ENCODE measurements at places on chromosomes 2 and 18. TPM values are rescaled to one million over a fixed set of nuclear protein-coding genes. Genes with fewer than 3 reads are reported as not detected.

The CNDP1 gene
- total RNA-seq: not detected

GRCh38 chr2:237139123-237139675 is 53.5 kb downstream of the COPS8 start:
- no peaks in the 10 kb centered on the region for H3K36me3 ChIP-seq
- no peaks in the 10 kb centered on the region for H3K4me1 ChIP-seq
- DNase-seq: no peak
- H3K4me3 ChIP-seq: no peak overlapping the region
- H3K27ac ChIP-seq: no peak overlapping the region
- H3K27me3 ChIP-seq: no peaks in the 10 kb centered on the region

- H3K4me1 ChIP-seq: peaks cover 4% of the 10 kb centered on the region
- DNase-seq: no peak
- H3K27ac ChIP-seq: no peak overlapping the region
- no peaks in the 10 kb centered on the region for H3K36me3 ChIP-seq
- no peak overlapping the region for H3K4me3 ChIP-seq
These were observed 3.9 kb downstream of the C2orf72 start for GRCh38 chr2:231041061-231041689.

GRCh38 chr2:81767187-81767912 is 1462.8 kb upstream of the LRRTM1 start:
- no peaks in the 10 kb centered on the region for H3K36me3 ChIP-seq
- no peaks in the 10 kb centered on the region for H3K4me1 ChIP-seq
- H3K4me3 ChIP-seq: no peak overlapping the region
- H3K27ac ChIP-seq: no peak overlapping the region

The KIF1A gene
- total RNA-seq: 0.47 TPM

The DSEL gene
- not detected for total RNA-seq

DNA sequence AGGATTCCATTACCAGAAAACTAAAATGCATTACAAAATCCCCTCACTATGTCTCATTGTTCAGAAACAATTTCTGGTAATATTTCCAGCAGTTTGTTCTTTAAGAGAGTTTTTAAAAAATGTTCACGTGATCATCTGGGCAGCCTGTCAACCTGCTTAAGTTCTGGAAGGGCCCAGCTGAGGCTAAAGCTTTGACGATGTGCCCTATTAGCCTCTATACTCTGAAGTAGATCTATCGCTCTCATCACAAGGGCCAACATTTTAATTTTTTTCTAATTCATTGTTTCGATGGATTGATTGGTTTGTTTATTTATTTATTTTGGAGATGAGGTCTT is 205.8 kb downstream of the PRKCE start:
- H3K27me3 ChIP-seq: no peaks in the 10 kb centered on the region
- DNase-seq: no peak
- peaks cover 36% of the 10 kb centered on the region for H3K4me1 ChIP-seq
- peaks cover 3% of the 10 kb centered on the region for H3K36me3 ChIP-seq

- no peak for DNase-seq
- H3K4me3 ChIP-seq: no peak overlapping the region
- no peaks in the 10 kb centered on the region for H3K4me1 ChIP-seq
- H3K36me3 ChIP-seq: no peaks in the 10 kb centered on the region
These were observed 346.6 kb upstream of the KCNH7 start for GRCh38 chr2:163185160-163185559.

DNA sequence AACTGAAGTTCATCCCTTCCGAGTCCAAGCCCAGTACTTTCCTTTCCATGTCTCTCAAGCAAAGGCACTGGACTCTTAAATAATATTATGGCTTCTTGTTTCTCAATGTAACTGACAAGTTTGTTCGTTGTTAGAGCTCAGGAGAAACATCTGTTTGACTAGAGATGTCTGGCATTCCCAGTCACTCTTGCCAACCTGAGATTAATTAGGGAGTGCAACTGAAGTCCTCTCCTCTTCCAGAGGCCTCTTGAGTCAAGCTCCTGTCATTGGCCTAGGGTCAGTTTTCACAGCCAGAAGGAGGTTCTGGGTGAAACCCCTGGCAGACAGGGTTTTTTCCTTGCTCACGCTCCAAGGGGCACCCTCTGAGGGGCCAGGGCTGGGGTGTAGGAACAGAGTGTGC is 196.1 kb downstream of the AGPS start:
- no peaks in the 10 kb centered on the region for H3K36me3 ChIP-seq
- no peak overlapping the region for H3K4me3 ChIP-seq
- H3K4me1 ChIP-seq: peaks cover 3% of the 10 kb centered on the region
- DNase-seq: no peak

DNA sequence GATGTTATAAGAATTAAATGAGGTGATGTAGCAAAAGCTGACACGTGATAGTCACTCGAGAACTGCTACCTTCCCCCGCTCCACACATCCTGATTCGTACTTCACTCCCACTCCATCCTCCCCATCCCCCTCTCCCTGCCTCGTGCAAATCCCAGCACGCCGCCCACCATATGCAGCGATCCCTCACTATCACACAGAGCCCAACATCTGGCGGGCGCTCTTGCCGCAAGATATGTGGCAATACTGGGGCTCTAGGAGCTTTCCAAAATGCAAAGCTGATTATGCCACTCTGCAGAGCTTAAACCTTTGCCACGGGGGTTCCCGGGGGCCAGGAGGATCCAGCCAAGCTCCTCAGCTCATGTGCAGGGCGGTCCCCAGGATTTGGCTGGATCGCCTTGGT is 37.4 kb downstream of the DNMT3A start:
- peak overlapping the region; percentile 41 for H3K27ac ChIP-seq
- DNase-seq: no peak

GRCh38 chr18:47754311-47755101 is 176.0 kb downstream of the SMAD2 start:
- no peak overlapping the region for H3K27ac ChIP-seq
- no peak overlapping the region for H3K4me3 ChIP-seq
- peak; percentile 88 for DNase-seq
- no peaks in the 10 kb centered on the region for H3K36me3 ChIP-seq

The ATP6V1B1 gene
- total RNA-seq: not detected

DNA sequence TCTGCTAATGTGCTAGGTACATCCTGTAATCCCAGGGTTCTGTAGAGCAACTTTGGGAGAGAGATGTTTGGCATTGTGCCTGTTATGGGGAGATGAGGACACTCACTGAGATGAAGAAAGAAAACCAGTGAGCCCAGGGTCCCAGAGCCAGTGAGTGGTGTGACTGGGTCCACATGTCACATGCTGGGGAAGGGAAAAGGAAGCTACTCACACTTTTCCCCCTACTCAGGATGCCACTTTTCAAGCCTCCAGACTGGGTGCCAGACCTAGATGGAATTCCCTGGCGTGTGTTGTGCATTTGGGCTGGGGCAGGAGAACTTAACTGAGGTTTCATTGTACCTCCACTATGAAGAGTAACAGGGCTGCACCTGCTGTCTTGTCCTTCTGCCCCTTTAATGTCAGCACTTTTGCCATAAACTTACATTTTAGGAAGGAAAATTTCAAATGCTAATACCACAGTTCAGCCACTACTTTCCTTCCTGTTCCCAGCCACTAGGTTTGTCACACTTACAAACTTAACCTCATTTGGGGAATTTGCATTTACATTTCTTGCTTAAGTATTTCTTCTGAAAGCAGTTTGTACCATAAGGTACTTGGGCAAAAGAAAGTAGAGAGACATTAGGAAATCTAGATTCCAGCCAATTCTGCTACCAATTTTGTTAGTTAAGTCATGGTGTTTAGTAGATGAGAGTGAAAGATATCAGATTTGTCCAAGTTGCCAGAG is 10.2 kb downstream of the INSIG2 start:
- no peaks in the 10 kb centered on the region for H3K27me3 ChIP-seq
- H3K4me1 ChIP-seq: peaks cover 31% of the 10 kb centered on the region
- no peak overlapping the region for H3K4me3 ChIP-seq

The CHRND gene
- total RNA-seq: not detected

GRCh38 chr2:127573771-127574170 is 38.3 kb downstream of the MYO7B start:
- no peak for DNase-seq
- H3K4me1 ChIP-seq: peaks cover 6% of the 10 kb centered on the region
- peaks cover 12% of the 10 kb centered on the region for H3K27me3 ChIP-seq
- no peak overlapping the region for H3K4me3 ChIP-seq
- H3K36me3 ChIP-seq: no peaks in the 10 kb centered on the region

The SERPINB13 gene
- total RNA-seq: not detected

The TXNDC2 gene
- not detected for total RNA-seq

The TTC39C gene
- total RNA-seq: 28.8 TPM

The ANKRD44 gene
- 130 TPM for total RNA-seq

GRCh38 chr2:75560768-75561565 is at the start of gene EVA1A:
Gene EVA1A, minus strand, starts transcription at chr2:75560939. Its CDS starts 42,799 bp downstream, at chr2:75518140.
- peak; percentile 58 for DNase-seq
- H3K27me3 ChIP-seq: peaks cover 45% of the 10 kb centered on the region
- H3K36me3 ChIP-seq: no peaks in the 10 kb centered on the region
- H3K4me1 ChIP-seq: peaks cover 10% of the 10 kb centered on the region
- peak within 1 kb of the TSS; percentile 83 for H3K4me3 ChIP-seq

- H3K27me3 ChIP-seq: peaks cover 6% of the 10 kb centered on the region
- H3K4me1 ChIP-seq: peaks cover 25% of the 10 kb centered on the region
- H3K4me3 ChIP-seq: peak overlapping the region; percentile 91
- peaks cover 33% of the 10 kb centered on the region for H3K36me3 ChIP-seq
These were observed 1.1 kb downstream of the PRKRA start for GRCh38 chr2:178449700-178450523.

- H3K36me3 ChIP-seq: no peaks in the 10 kb centered on the region
- H3K27me3 ChIP-seq: peaks cover 4% of the 10 kb centered on the region
- no peak overlapping the region for H3K4me3 ChIP-seq
- DNase-seq: peak; percentile 66
These were observed 137.7 kb downstream of the THNSL2 start for GRCh38 chr2:88307817-88308216.

The ACMSD gene
- total RNA-seq: not detected

DNA sequence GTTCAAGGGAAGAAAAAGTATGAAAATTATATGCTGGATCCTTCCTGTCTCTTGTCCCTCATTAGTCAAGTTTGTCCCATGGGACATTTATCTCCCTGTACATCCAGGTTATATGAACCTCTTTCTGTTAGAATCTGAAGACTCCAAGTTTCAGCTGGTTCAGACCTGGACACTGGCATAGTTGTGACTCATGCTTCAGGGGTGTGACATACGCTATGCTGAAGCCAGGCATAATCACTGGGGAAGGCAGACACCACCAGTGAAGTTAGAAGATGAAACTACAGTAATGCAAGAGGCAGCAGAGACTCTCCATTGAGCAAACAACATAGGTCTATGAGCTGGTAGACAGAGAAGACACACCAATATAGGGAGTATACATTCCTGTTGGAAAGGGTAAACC is 269.7 kb upstream of the SLC8A1 start:
- H3K36me3 ChIP-seq: no peaks in the 10 kb centered on the region
- no peak overlapping the region for H3K27ac ChIP-seq
- no peaks in the 10 kb centered on the region for H3K27me3 ChIP-seq
- no peak for DNase-seq
- H3K4me1 ChIP-seq: no peaks in the 10 kb centered on the region
- H3K4me3 ChIP-seq: no peak overlapping the region

DNA sequence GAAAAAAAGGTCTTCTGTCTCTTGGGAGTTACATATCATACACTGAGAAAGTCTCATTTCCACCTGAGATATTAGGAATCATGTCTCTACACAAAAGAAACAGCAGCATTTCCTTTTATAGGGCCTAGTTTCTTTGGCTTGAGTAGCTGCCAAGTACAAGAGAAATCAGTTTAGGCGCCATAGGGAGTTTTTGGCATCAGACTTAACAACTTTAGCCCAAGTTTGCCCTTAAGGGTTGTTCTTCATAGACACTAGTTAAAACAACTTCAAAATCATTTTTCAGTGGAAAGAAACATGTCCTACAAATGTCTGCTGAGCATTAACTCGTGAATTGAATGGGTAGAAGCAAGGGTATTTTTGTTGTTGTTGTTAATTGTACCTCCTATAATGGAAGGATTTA is 587.0 kb upstream of the DSEL start:
- no peak for DNase-seq
- H3K36me3 ChIP-seq: no peaks in the 10 kb centered on the region
- H3K4me1 ChIP-seq: no peaks in the 10 kb centered on the region

DNA sequence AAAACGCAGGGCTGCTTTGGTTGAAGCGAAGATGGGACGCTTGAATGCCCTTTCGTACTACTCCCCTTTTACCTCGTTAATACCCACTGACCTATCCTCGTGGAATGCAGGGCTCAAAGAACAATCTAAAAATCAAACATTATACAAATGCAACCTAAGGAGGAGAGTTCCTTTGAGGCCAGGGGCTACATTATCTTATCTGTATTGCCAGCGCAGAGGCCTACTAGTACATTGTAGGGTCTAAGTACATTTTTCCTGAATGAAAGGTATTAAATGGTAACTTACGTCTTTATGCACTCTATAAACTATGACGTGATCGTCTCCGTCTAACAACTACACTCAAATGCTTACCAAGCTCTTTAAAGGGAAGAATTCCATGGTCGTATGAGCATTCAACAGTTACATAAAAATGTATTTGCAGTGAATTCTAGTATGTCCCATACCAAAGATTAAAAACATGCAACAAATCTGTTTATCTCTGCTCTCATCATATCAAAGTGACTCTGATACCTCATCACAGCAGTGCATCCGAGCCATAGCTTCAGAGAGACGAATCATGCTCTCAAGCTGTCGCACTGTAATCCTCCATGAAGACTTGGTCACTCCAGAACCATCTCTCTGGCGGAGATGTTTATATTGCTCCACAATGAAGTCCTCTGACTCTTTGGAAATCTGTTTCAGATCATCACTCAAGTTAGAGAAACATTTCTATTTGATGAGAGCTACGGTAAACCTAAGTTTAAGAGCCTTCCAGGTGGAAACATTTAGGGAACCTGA is 14.1 kb upstream of the LCT start:
- peaks cover 11% of the 10 kb centered on the region for H3K4me1 ChIP-seq
- no peak overlapping the region for H3K4me3 ChIP-seq
- no peaks in the 10 kb centered on the region for H3K27me3 ChIP-seq

- no peaks in the 10 kb centered on the region for H3K4me1 ChIP-seq
- no peak overlapping the region for H3K27ac ChIP-seq
- H3K36me3 ChIP-seq: no peaks in the 10 kb centered on the region
- H3K27me3 ChIP-seq: no peaks in the 10 kb centered on the region
These were observed 49.3 kb downstream of the MTERF4 start for GRCh38 chr2:241052677-241053360.

The SRD5A2 gene
- total RNA-seq: not detected

GRCh38 chr2:229714080-229714735 is at the start of gene DNER:
Gene DNER, minus strand, starts transcription at chr2:229714555. Its CDS starts 132 bp downstream, at chr2:229714423.
- H3K4me3 ChIP-seq: peak within 1 kb of the TSS; percentile 38
- H3K27ac ChIP-seq: no peak within 1 kb of the TSS
- peak; percentile 85 for DNase-seq
- H3K4me1 ChIP-seq: peaks cover 5% of the 10 kb centered on the region
- no peaks in the 10 kb centered on the region for H3K36me3 ChIP-seq

DNA sequence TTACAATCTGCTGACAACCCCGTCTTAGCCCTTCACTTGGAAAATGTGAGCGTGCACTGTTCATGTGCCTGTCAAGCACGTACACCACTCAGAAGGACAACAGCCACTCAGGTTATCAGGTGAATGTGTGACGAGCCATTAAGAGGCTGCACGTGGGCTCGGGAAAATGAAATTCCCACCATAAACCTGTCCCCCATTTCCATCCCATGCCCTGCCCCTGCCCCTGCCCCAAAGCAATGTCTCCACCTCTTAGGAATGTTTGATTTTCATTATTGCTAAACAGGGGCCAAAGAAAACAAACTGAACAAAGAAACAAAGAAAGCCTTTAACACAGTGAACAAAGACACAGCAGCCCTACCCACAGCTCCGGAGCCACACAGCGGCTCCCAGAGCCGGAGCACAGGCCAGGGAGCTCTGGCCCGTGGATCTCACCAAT is 90.5 kb downstream of the TMEM18 start:
- H3K36me3 ChIP-seq: no peaks in the 10 kb centered on the region
- H3K27me3 ChIP-seq: peaks cover 23% of the 10 kb centered on the region
- H3K4me3 ChIP-seq: no peak overlapping the region
- no peak for DNase-seq
- peaks cover 9% of the 10 kb centered on the region for H3K4me1 ChIP-seq
- H3K27ac ChIP-seq: no peak overlapping the region
